Stimulated activated CD4-positive, alpha-beta T cell treated with anti-CD3 and anti-CD28 coated beads, TNF-alpha, amount 100 ng/mL, for 4 hours (primary cell): ENCODE measurements at places on chromosomes 4 and X.

DNA sequence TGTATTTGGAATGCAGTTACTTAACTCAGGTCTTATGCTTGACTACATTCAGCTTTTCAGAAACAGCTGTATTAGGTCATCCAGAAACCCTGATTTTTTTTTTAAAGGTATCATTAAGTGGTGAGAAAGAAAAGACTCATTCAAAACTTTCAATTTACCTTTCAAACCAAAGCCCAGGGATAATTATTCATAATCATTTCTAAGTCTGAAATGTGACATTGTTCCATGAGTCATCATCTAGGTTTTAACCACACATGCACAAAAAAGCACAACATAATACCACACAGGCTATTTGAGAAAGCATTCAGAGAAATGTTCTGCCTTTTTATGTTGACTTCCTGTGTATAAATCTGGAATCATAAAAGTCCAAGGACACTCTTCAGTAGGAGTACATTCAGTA lies 288.2 kb downstream of the IL1RAPL2 start:
- DNase-seq, result no peak

GRCh38 chr4:86181585-86181984 lies 178.3 kb downstream of the MAPK10 start:
- no peak for DNase-seq

GRCh38 chrX:68511255-68511654 lies 12.4 kb downstream of the YIPF6 start:
- DNase-seq, result no peak

- no peak for DNase-seq
Observed at GRCh38 chr4:47718696-47719095, 119.2 kb downstream of the CORIN start.

DNA sequence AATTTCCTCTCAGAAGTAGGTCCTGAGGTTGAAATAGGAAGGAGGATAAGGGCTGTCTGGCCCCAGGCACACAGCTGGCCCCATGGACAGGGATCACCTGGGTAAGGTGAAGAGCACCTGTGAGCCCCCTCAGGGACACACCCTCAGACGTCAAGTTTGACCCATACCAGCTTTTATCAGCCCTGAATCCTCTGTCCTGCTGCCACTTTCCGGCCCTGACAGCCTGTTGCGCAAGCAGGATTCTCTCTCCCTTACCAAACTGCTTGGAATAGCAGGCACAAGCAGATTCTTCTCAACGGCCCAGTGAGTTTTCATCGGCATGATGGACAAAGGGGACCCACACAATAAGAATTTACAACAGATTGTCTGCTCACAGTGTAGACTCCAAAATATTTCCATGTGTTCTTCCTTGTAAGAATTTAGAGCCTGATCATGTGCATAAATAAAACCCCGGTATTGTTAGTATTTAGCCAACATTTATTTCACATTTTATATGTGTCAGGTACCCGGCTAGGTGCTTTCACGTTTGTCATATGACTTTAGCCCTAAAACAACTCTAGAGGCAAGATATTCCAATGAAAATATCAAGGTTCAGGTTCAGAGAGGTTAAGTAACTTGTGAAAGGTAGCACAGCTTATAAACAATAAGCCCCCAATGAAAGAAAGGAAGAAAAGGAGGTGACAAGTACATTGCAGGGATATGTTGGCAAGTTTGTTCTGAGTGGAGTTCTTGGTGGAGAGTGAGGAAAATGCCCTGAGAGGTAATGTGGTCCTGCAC lies 107.2 kb upstream of the KIT start:
- DNase-seq, result no peak

GRCh38 chr4:52968691-52969090 lies 106.6 kb downstream of the RASL11B start:
- DNase-seq, result no peak

- no peak for DNase-seq
Observed at GRCh38 chrX:8579602-8580001, 115.0 kb downstream of the VCX3B start.

GRCh38 chr4:123168812-123169211 lies 227.8 kb upstream of the SPRY1 start:
- DNase-seq, result no peak

DNA sequence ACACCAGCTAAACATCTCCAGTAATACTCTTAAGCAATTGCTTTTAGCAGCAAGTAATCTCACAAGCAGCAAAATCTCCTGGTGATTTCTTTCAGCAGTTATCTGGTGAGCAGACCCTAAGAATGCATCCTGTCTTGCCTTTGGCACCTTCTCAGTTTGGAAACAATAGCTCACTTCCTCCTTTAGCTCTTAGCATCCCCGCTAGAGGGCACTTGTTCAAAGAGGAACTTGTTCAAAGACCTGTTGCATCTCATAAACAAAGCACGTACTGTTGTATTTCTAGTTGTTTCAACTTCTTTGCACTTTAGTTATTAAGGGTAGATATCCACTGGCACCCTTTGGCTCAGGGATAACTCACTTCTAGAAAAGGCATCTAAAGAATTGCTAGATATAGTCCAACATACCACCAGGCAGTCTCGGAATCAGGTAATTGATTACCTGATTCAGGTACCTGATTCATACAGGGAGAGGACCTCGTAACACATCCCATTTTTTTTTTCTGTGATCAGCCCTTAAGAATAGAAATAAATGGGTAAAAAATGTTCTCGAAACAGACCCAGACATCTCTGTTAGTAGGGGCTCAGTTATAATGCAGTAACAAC lies 81.9 kb upstream of the QRFPR start:
- no peak for DNase-seq

DNA sequence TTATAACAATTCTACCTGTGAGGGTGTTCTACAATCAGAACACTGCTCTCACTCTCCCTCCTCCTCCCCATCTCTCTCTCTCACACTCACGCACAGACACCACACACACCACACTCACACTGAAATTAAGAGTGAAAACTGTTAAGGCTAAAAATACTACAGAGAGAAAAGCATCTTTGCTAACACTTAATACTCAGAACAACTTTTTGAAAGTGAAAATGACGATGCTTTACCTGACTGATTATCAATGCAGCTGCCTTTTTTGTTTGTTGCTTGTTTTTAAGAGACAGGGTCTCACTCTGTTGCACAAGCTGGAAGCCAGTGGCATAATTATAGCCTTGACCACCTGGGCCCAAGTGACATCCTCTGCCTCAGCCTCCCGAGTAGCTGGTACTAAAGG lies 222.4 kb downstream of the APBB2 start:
- no peak for DNase-seq

- DNase-seq, result no peak
Observed at GRCh38 chr4:53461244-53461643, 83.8 kb downstream of the FIP1L1 start.

GRCh38 chrX:113828470-113828869 lies 755.4 kb upstream of the HTR2C start:
- no peak for DNase-seq

GRCh38 chr4:57139783-57140182 lies 29.6 kb upstream of the IGFBP7 start:
- no peak for DNase-seq

- DNase-seq, result no peak
Observed at GRCh38 chrX:140572724-140573123, 67.9 kb upstream of the SOX3 start.

GRCh38 chr4:2102045-2102883 lies 43.1 kb downstream of the NAT8L start:
- no peak for DNase-seq

- no peak for DNase-seq
Observed at GRCh38 chrX:109830704-109831206, 97.7 kb upstream of the ACSL4 start.
